Astrocyte (in vitro differentiated cells and primary cell): ENCODE measurements at places on chromosomes 16 and 17. TPM values are rescaled to one million over a fixed set of nuclear protein-coding genes. Genes with fewer than 3 reads are reported as not detected.

GRCh38 chr17:45063198-45063597 lies 2.1 kb downstream of the NMT1 start:
- no peaks in the 10 kb centered on the region for H3K27me3 ChIP-seq
- H3K36me3 ChIP-seq = no peaks in the 10 kb centered on the region
- H3K4me3 ChIP-seq = no peak overlapping the region
- DNase-seq = no peak

DNA sequence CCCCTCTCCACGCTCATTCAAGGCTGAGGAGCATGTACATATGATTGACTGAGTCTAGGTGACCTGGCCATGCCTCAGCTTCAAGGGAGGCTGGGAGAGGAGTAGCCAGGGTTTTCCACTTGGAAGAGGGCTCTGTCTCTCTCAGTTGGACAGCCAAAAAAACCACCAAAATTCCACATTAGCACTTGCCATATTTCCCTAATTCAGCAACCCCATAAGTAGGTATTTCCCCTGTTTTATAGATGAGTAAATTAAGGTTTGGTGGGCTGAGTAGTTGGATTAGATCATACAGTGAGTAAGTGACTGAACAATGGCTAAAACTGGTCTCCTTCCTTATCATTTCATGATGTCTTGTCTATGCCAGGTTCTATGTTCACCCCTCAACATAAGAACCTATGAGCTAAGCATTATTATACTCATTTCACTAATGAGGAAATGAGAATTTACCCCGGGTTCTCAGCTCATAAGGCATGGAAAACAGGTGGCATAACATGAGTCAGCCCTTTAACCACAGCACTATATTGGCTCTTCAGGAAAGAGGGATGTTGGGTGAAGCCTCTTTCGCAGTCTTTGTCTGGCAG lies 68.0 kb upstream of the GAS7 start:
- no peaks in the 10 kb centered on the region for H3K27me3 ChIP-seq
- no peaks in the 10 kb centered on the region for H3K4me1 ChIP-seq
- no peak for DNase-seq
- no peak overlapping the region for H3K27ac ChIP-seq
- no peaks in the 10 kb centered on the region for H3K36me3 ChIP-seq
- H3K4me3 ChIP-seq = no peak overlapping the region

Gene TP53TG3
- total RNA-seq = not detected in 2 replicates

DNA sequence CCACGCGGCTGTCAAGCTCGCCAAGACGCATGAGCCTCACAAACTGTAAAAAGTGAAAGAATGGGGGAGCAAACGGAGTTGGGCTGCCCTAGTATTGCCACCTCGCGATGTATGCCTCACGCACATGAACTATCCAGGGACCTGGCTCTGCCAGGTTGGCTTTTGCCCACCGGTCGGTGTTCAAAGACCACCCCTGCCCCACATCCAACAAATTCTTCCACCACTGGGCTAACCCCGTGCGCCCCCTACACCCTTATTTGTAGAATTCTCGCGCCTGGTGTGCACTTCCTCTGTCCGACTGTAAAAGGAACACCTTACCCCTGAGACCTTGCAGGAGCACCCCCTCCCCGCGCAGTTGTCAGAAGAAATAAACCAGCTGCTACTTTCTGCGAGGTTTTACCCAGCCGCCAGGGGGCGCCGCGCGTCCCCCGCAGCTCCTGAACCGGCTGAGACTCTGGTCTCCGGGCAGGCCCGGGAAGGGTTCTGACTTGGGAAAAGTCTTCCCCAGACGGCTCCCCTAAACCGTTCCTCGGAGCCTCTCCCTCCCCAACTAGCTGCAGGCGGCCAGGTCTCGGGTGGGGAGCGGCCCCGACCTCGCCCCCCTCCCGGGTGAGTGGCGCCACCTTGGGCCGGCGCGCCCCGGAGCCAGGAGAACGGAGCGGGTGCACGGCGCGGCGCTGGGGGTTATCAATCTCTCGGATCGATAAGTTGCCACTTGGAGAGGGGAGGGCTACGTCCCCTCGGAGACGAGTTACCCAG lies 1.7 kb upstream of the ZNF423 start:
- peak; percentile 26 for DNase-seq
- H3K4me3 ChIP-seq = peak overlapping the region; percentile 60
- no peak overlapping the region for H3K27ac ChIP-seq
- H3K27me3 ChIP-seq = peaks cover 10% of the 10 kb centered on the region

- no peaks in the 10 kb centered on the region for H3K4me1 ChIP-seq
- H3K4me3 ChIP-seq = no peak within 1 kb of the TSS
- H3K36me3 ChIP-seq = no peaks in the 10 kb centered on the region
- H3K27me3 ChIP-seq = peaks cover 10% of the 10 kb centered on the region
- no peak within 1 kb of the TSS for H3K27ac ChIP-seq
Measured at GRCh38 chr16:57358527-57359095, at the start of gene CCL22. Gene CCL22, plus strand, starts transcription at chr16:57358783. Its CDS starts 34 bp downstream, at chr16:57358817.

Gene COPZ2
- 25.1 and 38.3 TPM in 2 replicates for total RNA-seq

GRCh38 chr17:82320956-82321927 lies 3.8 kb upstream of the CD7 start:
- H3K27me3 ChIP-seq = peaks cover 11% of the 10 kb centered on the region
- no peak overlapping the region for H3K27ac ChIP-seq
- DNase-seq = no peak
- H3K4me3 ChIP-seq = no peak overlapping the region

- DNase-seq = no peak
- H3K4me1 ChIP-seq = no peaks in the 10 kb centered on the region
- H3K4me3 ChIP-seq = no peak overlapping the region
- no peaks in the 10 kb centered on the region for H3K27me3 ChIP-seq
- H3K27ac ChIP-seq = no peak overlapping the region
Measured at GRCh38 chr16:17328932-17329331, 141.8 kb downstream of the XYLT1 start.

- H3K27ac ChIP-seq = no peak overlapping the region
- no peaks in the 10 kb centered on the region for H3K27me3 ChIP-seq
- peak; percentile 87 for DNase-seq
- peaks cover 6% of the 10 kb centered on the region for H3K4me1 ChIP-seq
- no peaks in the 10 kb centered on the region for H3K36me3 ChIP-seq
Measured at GRCh38 chr17:33192951-33193911, 99.9 kb downstream of the ASIC2 start.

DNA sequence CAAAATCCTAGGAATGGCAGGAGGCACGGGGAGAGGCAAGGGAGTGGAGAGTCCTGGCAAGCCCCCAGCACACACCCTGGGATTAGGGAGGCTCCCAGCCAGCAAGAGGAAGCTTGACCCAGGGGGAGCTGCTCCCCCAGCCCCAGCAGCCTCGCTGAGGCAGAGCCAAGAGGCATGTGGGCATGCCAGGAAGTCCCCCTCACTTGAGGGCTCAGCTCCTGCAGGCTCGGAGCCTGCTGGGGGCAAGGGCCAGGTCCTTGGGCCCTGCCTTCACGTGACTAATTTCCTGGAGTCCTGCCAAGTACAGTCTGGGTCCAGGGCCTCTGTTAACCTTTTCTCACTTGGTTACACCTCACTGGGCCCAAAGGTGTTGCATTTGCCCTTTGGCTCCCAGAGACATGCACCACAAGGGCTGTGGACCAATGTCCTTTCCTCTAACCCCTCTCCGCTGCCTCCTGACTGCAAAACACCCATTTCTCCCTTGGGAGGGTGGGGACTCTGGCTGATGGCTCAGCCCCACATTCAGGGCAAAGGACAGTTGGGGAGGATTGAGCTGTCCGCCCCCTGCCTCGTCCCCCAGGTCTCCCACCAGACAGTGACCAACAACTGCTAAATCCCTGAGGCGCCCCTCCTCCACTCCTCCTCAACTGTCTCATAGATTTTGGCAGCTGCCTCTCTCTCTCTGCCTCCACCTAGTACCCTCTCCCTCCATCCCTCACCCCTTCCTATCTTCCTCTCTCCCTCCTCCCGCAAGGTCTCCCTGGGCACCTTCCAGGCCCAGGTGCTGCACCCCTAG lies 4.4 kb upstream of the SLC47A2 start:
- no peak overlapping the region for H3K27ac ChIP-seq
- peaks cover 4% of the 10 kb centered on the region for H3K27me3 ChIP-seq
- H3K4me3 ChIP-seq = no peak overlapping the region
- no peaks in the 10 kb centered on the region for H3K4me1 ChIP-seq

Gene NSRP1
- total RNA-seq = 17.0 and 17.7 TPM in 2 replicates

Gene MYH1
- total RNA-seq = not detected in 2 replicates

Gene MEIOB
- total RNA-seq = 0.16 TPM in 1 of 2 replicates, not detected in the other

GRCh38 chr17:61415374-61416210 lies 15.9 kb downstream of the TBX2 start:
- no peak for DNase-seq
- no peak overlapping the region for H3K27ac ChIP-seq
- H3K36me3 ChIP-seq = no peaks in the 10 kb centered on the region
- H3K27me3 ChIP-seq = peaks cover 7% of the 10 kb centered on the region
- peaks cover 18% of the 10 kb centered on the region for H3K4me1 ChIP-seq
- H3K4me3 ChIP-seq = no peak overlapping the region

Gene ZNF771
- total RNA-seq = 13.9 and 15.5 TPM in 2 replicates

- no peak for DNase-seq
- no peak overlapping the region for H3K4me3 ChIP-seq
- H3K36me3 ChIP-seq = no peaks in the 10 kb centered on the region
- H3K27ac ChIP-seq = no peak overlapping the region
- H3K27me3 ChIP-seq = peaks cover 21% of the 10 kb centered on the region
Measured at GRCh38 chr17:83164490-83164889, 85.1 kb downstream of the METRNL start.

- no peaks in the 10 kb centered on the region for H3K27me3 ChIP-seq
- peak; percentile 60 for DNase-seq
- peak overlapping the region; percentile 80 for H3K4me3 ChIP-seq
- peaks cover 4% of the 10 kb centered on the region for H3K36me3 ChIP-seq
- H3K4me1 ChIP-seq = peaks cover 7% of the 10 kb centered on the region
Measured at GRCh38 chr17:59963738-59964481, 630 bp downstream of the RNFT1 start.

- no peaks in the 10 kb centered on the region for H3K27me3 ChIP-seq
- H3K4me3 ChIP-seq = no peak overlapping the region
- H3K36me3 ChIP-seq = no peaks in the 10 kb centered on the region
- H3K4me1 ChIP-seq = peaks cover 5% of the 10 kb centered on the region
Measured at GRCh38 chr17:57508671-57509070, 236.4 kb downstream of the CCDC182 start.

Gene ANKRD40CL
- not detected in 2 replicates for total RNA-seq
